ENCODE measurements at places on chromosomes 12 and 14.

GRCh38 chr12:122749569-122750332, 2.9 kb upstream of the DENR start:
- DNase-seq, result no peak

DNA sequence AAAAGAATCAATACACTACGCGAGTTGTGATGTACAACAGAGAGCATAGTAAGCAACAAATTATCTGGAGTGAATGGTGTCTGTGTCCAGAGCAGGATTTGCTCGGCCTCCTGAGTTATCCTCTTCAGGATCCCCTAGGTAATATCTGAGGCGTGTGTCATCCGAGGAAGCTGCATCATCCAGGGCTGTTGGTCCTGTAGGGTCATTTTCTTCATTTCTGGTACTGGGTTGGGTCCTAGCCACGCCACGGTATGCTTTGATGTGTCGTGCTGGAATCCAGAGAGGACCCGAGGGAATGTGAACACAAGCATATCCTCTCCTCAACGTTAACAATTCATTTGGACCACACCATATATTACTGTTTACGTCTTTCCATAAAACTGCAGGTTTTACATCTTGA, 19.0 kb upstream of the CLEC4E start:
- DNase-seq, result no peak

- no peak for DNase-seq
These were observed 90.0 kb upstream of the EIF5 start for GRCh38 chr14:103243764-103244737.

DNA sequence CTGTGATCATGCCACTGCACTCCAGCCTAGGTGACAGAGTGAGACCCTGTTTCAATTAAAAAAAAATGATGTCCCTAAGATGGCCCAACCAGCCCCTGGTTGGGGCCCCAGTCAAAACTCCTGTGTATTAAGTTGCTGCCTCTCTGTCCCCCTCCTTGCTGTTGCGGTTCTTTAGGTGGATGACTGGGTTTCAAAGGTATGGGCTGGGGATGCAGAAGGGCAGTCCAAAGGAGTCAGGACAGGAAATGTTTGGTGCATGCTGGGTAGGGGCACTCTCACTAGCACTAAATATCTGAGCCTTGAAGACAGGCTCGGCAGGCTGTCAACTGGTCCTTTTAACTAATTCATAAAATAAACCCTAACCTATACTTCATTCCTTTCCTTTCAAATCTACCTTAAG, 12.0 kb upstream of the PIP4K2C start:
- no peak for DNase-seq

DNA sequence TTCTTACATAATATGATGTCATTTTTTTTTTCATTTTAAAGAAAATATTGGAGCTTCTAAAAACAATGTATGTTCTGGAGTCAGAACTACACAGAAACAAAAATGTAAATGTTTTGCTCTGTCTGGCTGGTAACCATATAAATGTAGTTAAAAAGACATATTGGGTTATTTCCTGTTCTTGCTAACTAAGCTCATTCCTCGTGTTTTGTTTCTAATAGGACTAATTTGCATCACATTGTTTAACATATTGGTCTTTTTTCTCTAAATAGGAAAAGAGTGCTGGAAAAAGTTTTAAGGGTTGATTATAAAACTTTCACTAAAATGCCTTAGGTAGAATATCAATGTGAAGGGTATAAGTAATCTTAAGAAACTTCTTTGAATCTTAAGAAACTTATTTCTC, 221.3 kb downstream of the SLC6A15 start:
- DNase-seq, result no peak

- DNase-seq, result no peak
These were observed 4.5 kb downstream of the HAUS4 start for GRCh38 chr14:22952418-22952817.

- no peak for DNase-seq
These were observed 110.7 kb downstream of the NCOR2 start for GRCh38 chr12:124456652-124457152.

DNA sequence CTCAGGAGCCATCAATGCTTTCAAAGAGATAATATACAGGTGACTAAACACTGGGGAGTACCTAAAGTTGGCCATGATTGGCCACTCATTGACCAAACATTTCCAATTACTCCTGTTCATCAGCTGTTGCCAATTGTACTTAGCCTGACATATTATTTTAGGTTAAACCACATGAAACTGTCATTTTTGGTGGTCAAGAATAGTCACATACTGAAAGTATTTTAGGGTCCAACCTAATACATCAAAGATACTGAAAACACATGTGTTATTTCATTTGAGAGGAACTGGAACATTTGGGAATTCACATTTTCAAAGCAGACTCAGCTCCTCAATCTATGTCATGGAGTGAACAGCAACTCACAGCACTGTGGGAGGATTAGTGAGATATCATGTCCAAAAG, 63.9 kb upstream of the KCNA5 start:
- DNase-seq, result no peak

- no peak for DNase-seq
These were observed 307.4 kb downstream of the TMTC2 start for GRCh38 chr12:82994117-82994516.

DNA sequence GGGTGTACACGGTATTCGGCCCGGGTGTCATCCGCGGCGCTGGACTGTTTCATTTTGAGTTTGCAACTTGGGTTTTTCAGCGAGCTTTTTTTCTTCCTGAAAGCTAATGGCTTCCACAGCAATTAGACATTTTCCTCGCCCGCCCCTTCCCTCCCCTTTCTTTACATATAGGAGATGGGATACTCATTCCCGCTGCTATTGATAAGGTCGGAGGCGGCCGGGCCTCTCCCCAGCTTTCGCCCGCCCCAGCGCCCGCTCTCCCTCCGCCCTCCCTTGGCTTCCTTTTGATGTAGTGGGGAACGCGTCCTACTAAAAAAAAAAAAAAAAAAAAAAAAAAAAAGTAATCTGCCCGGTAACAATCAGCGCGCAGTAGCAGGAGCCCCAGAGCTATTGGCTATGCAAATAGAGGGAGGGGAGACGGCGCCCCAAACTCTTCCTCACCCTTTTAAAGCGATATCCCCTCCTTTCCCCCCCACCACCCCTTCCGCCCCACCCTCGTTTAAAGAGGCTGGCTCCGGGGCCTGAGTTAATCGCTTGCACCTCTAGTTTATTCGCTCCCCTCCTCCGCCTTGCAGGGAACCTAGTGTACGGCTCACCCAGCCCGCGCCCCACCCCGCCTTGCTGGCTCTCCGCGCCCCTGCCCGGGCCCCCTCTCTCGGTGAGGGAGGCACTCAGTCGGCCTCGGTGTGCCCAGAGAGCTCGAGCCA, 1.7 kb upstream of the CCND2 start:
- DNase-seq, result no peak

- DNase-seq, result no peak
These were observed 7.5 kb upstream of the MANSC4 start for GRCh38 chr12:27787559-27787958.

DNA sequence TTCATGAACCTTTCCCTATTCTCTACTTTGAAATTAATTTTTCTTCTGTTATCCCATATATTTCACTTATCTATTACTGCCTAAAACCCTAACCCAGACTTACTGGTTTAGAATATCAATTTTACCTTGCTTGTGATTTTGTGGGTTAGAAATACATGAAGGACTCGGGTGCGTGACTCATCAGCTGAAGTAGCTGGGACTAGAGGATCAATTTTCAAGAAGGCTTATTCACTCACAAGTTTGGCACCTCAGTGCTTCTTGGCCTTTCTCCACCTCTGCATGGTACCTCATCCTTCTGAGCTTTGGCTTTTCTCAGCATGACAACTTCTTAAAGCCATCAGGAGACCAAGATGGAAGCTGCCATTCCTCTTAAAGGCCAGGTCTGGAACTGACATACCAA, 57.8 kb downstream of the TMEM117 start:
- no peak for DNase-seq

DNA sequence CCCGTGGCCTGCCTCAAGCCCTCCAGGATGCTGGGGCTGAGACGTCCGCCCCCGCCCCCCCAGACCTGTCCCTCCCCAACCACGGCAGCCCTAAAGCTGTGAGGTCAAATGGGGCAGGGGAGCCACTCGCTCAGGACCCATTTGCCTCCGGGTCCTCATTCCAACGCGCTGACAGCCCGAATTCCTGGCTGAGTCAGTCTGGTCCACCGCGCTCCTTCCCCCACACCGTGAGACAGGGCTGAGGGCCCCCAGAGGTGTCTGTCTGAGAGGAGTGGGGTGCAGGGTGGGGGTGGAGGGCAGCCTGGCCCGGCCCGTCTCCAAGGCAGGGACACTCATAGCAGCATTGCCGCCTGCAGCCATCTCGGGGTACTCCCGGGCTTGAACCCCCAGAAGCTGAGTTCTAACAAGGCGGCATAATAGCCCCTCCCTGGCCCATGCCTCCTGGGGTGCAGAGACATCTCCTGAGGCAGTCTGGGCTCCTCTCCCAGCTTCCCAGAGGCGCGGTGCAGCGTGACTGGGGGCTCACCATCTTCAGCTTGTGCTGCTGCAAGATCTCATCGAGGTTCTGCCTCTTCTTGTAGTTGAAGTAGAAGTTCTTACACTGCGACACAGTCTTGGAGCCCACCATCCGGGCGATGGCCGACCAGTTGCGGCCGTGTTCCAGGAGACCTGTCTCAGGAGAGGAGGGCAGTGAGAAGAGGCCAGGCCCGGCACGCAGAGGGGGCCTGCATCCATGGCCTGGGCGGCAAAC, 90.5 kb downstream of the RFLNA start:
- no peak for DNase-seq

- DNase-seq, result no peak
These were observed at the start of gene PLD4 for GRCh38 chr14:104924421-104925213. PLD4 (plus strand) TSS chr14:104924879; CDS start chr14:104927141, 2,262 bp downstream.

DNA sequence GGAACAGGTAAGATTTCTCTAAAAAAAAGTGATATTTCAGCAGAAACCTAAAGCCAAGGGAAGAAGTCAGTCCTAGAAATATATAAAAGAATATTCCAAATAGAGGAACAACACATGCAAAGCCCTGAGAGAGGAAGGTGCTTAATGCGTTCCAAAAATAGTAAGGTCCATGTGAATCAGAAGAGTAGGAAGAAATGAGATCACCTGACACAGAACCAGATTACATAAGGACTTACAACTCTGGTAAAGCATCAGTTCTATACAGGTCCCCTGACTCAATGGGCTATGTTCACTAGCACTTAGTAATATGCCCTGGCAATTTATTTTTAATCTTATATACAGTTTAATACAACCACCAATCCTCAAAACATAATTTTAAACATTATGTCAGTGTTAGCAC, 30.0 kb downstream of the SENP1 start:
- no peak for DNase-seq

DNA sequence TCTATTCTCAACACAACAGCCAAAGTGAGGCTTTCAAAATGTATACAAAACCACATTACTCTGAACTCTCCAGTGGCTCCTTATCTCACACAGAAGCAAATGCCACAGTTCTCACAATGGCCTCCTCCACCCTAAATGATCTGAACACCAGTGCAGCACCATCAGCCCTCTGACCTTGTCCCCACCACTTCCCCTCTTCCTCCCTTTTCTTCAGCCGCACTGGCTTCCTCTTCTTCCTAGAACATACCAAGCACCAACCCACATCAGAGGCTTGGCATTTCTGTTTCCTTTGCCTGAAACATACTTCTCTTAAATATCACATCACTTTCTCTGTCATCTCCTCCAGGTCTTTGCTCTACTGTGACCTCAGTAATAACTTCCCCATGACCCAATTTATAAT, 66.3 kb downstream of the GPR135 start:
- DNase-seq, result no peak

DNA sequence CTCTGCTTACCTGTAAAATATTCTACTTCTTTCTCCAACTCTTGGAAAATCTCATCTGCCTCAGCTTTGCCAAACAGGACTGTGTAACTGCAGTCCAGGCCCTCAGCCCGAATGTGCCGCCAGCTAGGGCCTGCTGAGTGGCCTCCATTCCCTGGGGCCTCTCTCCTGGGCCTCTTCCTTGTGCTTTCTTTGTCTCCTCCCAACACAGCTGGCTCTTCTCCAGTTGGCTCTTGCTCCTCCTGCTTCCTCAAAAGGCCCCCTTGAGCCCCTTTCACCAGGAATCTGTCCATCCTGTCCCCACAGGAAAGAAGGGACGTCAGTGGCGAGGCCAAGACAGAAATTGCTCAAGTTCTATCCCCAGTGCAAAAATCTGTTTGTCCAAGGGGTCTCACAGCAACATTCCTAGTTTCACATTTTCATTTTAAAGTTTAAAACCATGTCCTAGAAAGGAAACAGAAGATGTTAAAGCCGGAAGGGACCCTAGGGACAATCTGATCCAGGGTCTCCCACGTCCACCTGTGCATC, 713 bp downstream of the ALKBH2 start:
- DNase-seq, result no peak

DNA sequence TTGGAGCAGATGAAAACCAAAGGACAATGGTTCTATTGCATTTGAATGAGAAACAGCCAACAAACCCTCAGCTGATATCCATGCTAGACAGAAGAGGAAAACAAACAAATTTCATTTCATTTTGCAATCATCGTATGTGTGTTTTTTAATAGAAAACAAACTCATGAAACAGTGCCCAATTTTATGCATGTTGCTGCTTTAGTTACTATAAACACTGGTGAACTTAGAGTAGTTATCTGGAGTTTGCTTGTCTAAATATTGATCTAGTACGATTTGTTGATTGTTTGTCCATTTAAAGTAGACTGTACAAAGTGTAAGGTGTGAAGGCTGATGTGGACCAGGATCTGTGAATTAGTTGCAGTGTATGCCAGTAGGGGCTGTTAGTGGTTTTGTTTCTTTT, 166.6 kb downstream of the KITLG start:
- DNase-seq, result no peak

- DNase-seq, result no peak
These were observed 11.5 kb downstream of the ALG10 start for GRCh38 chr12:34033628-34034296.

GRCh38 chr12:1553987-1554982, 40.1 kb downstream of the FBXL14 start:
- DNase-seq, result no peak

- no peak for DNase-seq
These were observed 38.0 kb downstream of the NFKBIA start for GRCh38 chr14:35366521-35366976.

- no peak for DNase-seq
These were observed 38.8 kb downstream of the HELB start for GRCh38 chr12:66341126-66341525.

DNA sequence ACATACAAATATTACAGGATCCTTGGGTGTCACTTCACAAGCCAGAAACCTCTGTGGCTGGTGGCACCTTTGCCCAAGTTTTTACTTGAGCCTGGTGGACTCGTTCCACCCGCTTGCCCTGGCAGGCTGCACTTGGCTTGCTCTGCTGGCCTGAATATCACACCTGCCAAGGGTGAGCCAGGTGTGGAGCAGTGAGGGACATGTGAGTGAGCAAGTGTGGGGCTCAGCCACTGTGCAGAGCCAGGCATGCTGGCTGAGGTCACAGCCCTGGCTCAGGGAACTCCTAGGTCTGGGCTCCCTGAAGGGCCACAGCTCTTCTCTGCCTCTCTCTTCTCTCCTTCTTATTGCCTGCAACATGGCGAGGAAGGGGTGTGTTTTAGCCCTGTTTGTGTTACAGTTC, 82.0 kb downstream of the SLC16A7 start:
- no peak for DNase-seq

GRCh38 chr14:104081951-104082464, 3.5 kb upstream of the ASPG start:
- no peak for DNase-seq
